ENCODE measurements at places on chromosomes 5 and 9.

- DNase-seq = no peak
These were observed 23.9 kb downstream of the C5orf15 start for GRCh38 chr5:133944263-133945185.

DNA sequence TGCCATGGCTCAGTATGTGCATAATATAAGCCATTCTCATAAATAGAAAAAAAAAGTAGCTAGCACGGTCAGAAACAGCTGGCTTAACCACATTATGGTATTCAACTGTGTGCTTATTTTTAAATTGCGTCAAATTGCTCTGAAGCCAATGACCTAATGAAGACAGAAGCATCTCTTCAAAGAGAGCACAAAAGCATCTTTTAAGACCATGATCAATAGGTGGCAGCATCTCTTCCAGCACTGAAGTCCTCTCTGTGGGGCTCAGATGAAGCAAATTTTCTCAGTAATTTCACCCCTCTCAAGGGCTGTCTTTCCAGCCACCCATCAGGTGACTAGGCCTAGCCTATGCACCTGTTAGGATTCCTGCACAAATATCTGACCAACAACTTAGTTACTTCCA, 251.4 kb downstream of the GLIS3 start:
- DNase-seq = peak; percentile 14

DNA sequence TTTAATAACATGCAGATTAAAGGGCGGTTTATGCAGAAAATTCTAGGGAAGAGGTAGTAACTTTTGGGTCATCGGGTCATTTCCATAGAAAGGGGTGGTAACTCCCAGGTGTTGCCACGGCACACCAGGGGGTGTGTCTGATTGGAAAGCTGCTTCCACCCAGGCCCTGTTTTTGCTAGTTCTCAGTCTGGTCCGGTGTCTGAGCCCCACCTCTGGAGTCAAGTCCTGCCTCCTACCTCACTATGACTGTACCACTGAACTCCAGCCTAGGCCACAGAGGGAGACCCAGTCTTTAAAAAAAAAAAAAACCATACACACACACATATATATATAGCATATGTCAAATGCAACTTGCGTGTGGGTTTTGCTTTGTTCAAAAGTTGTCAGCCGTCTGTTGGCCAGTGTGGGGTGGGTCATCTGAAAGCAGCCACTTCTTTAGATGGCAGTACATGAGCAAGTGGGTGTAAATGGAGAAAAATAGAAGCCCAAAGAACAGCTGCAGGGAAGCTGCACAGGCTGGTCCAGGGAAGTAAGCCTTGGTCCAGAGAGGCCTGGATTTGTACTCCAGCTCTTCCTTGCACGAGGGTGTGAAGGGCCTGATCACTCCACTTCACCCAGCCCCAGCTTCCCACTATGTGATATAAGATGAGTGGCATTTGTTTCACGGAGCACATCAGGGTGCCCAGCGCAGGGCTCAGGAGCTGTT, 110.7 kb upstream of the SPRY4 start:
- no peak for DNase-seq

DNA sequence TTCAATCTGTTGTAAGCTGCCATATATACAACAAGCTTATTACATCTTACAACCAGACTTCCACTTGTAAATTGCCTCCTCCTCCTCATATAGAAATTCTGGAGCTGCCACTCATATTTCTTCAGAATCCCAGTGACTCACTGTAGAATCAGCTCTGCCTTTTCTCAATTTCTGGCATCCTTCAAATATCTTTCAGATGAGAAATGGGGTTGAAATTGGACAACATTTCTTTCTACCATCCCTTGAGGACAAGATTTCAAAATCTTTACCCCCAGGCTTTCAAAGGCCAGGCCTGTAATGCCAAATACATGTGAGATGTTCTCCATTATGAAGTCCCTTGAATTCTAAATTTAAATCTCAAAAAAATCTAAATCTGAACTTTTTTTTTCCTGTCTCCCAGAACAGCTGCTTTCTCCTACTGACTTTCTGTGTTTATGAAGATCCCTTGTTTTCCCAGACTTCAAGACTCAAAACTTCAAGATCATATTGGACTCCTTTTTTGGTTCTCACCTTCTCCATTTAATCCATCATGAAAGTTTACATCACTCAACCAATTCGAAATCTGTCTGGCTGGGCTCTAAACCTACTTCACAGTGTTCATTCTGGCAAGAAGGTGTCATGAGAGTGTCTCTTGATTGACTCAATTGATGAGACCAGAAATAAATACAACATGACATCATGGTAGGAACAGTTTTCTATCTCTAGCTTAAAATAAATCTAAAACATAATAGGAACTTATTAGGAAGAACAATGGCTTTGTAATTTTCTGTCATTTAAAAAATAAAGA, 109.8 kb downstream of the HMHB1 start:
- DNase-seq = peak; percentile 62

GRCh38 chr9:82600536-82601292, 462.2 kb downstream of the RASEF start:
- DNase-seq = no peak

DNA sequence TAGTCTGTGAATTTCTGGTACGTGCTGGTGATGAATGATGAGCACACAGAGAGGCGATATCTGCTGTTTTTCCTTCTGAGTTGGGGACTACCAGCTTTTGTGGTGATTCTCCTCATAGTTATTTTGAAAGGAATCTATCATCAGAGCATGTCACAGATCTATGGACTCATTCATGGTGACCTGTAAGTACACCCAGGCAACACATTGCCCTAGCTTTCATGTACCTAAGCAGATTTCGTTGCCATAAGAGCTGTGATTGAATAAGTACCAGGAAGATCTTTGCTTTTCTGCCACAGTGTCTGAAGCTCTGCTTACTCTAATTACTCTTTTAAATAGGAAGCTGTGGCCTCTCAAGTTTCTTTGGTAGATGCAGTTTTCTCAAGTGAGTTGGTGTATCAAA, 397.8 kb downstream of the ARRDC3 start:
- no peak for DNase-seq

DNA sequence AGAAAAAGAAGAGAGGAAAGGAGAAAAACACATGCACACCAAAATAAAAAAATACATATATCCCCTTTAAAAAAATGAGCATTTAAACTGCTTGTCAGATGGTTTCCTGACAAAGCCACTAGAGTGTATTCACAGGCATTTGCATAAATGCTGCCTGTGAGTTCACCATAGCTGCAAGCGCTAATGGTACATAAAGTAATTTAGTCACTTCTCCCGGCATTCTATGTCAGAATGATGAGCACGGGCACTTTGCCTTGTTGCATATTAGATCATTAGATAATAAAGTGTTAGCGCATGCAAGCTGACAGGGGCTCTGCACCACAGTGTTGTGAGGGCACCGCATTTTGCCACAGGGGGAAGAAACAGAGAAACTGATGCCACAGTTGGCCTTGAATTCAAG, 280.6 kb downstream of the EBF1 start:
- no peak for DNase-seq

GRCh38 chr5:119397518-119398380, 41.9 kb downstream of the TNFAIP8 start:
- DNase-seq = peak; percentile 40
